ENCODE measurements at places on chromosomes 16 and 17.

- DNase-seq = no peak
- no peaks in the 10 kb centered on the region for H3K27me3 ChIP-seq
- H3K27ac ChIP-seq = no peak overlapping the region
- no peak overlapping the region for H3K4me3 ChIP-seq
These were observed 11.7 kb downstream of the C17orf67 start for GRCh38 chr17:56821847-56822534.

- H3K4me3 ChIP-seq = no peak overlapping the region
- H3K36me3 ChIP-seq = peaks cover 1% of the 10 kb centered on the region
- H3K4me1 ChIP-seq = peaks cover 26% of the 10 kb centered on the region
- no peak for DNase-seq
- no peaks in the 10 kb centered on the region for H3K27me3 ChIP-seq
These were observed 21.0 kb upstream of the MAPK3 start for GRCh38 chr16:30144017-30144416.

- peaks cover 89% of the 10 kb centered on the region for H3K4me1 ChIP-seq
- H3K27me3 ChIP-seq = no peaks in the 10 kb centered on the region
- DNase-seq = peak; percentile 83
- H3K4me3 ChIP-seq = no peak overlapping the region
These were observed 125.4 kb upstream of the CHMP6 start for GRCh38 chr17:80866050-80866793.

GRCh38 chr17:75565066-75565465 is 22.5 kb upstream of the MYO15B start:
- no peaks in the 10 kb centered on the region for H3K27me3 ChIP-seq
- no peak overlapping the region for H3K4me3 ChIP-seq
- DNase-seq = no peak

Measured in activated naive CD4-positive, alpha-beta T cell treated with anti-CD3 and anti-CD28 coated beads, Interleukin-2, amount 10 ng/mL, durations not matched to agents 7 days and 5 days (primary cell).